ENCODE measurements at places on chromosomes 6 and 20.

- no peak for DNase-seq
These were observed 97.9 kb downstream of the SOD2 start for GRCh38 chr6:159595173-159595572.

GRCh38 chr6:5119090-5119951, 34.2 kb downstream of the PPP1R3G start:
- peak; percentile 58 for DNase-seq

DNA sequence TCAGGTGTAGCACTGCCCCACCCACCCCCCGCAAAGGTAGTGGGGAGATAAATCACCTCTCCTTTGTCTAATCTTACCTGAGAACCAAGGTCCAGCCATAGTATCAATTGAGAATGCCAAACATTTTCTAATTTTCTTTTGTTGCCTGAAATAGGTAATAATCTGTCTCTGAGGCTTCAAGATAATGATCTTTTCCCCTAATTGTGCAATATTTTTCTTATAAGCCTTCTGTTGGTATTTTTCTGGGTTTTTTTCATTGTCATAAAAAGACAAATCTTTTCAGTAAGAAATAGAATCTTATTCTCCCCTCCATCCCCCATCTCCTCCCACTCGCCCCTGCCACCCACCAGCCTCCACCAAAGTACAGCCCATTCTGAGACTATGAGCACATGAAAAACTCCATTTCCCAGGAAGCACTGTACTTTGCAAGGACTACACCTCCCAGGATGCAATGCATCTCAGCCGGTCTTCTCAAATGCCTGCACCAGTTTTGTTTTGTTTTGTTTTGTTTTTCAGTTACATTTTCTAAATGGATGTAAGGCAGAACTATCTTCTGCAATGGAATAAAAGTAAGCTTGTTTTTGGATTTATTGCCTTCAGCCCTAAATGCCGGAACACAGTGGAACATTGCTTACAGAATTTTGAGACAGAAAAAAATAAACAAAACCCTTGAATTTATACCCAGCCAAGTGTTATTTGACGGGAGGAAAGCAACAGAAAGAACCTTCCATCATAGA, 268.0 kb downstream of the TFAP2A start:
- DNase-seq: peak; percentile 44

DNA sequence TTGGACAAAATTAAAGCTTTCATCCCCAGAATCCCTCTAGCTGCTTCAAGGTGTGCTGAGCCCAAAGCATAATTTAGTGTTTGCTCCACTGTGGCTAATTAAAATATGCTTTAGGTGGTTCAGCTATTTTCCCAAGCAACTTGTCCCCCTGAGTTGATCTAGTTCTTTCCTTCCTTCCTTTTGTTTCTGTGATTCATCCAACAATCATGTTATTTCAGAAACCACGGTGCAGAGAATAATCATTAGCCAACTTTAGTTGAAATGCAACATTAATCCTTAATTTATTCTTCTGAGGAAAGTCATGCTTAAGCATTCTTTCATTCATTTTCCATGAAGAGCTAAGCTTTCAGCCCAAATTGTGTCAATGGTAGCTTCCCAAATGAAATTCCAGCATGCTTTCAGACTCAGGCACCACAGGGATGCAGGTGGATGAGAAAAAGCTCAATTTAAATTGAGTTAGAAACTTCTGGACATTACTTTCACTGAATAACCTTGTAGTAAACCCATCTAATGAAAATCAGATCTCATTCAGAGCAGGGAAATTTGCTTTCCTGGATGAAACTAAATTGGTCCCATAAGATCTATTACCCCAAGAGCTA, 209.0 kb upstream of the NT5E start:
- DNase-seq: no peak

- DNase-seq: no peak
These were observed 46.0 kb downstream of the PLCG1 start for GRCh38 chr20:41183391-41183790.

GRCh38 chr6:5670381-5670780, 336.3 kb downstream of the NRN1 start:
- DNase-seq: no peak

DNA sequence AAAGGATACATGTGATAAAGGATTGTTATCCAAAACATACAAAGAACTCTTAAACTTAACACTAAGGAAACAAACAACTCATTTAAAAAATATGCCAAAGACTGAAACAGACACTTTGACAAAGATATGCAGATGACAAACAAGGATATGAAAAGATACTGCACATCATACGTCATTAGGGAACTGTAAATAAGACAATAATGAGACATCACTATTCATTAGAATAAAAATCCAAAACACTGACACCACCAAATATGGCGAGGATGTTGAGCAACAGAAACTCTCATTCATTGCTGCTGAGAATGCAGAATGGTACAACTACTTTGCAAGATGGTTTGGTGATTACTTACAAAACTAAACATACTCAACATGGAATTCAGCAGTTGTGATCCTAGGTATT, 156.5 kb upstream of the FOXA2 start:
- no peak for DNase-seq

DNA sequence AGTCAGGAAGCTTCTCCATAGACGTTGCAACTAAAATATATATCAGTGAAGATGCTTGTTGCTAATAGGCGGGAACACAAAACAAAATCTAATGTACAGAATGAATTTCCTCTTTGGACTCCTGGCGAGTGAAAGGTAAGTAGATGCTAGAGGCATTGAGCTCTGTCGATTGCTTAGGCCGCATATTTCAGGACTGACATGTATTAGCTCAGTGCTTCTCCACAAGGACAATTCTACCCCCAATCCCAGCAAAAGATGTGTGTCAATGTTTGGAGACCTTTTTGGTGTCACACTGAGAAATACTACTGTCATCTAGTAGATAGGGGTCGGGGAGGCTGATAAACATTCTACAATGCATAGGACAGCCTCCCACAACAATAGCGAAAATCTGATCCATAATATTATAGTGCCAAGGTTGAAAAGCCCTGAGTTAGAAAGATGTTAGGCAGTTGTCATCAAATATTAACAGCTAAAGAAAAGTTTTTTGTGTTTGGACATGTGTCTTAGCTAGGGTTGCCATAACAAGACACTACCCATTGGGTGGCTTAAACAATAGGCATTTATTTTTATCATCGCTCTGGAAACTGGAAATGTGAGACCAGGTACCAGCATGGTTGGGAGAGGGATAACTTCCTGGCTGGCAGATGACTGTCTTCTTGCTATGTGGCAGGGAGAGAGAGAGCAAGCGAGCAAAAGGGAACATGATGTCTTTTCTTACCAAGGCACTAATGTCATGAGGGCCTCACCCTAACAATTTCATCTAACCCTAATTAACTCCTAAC, 48.0 kb upstream of the BCAS1 start:
- peak; percentile 80 for DNase-seq

DNA sequence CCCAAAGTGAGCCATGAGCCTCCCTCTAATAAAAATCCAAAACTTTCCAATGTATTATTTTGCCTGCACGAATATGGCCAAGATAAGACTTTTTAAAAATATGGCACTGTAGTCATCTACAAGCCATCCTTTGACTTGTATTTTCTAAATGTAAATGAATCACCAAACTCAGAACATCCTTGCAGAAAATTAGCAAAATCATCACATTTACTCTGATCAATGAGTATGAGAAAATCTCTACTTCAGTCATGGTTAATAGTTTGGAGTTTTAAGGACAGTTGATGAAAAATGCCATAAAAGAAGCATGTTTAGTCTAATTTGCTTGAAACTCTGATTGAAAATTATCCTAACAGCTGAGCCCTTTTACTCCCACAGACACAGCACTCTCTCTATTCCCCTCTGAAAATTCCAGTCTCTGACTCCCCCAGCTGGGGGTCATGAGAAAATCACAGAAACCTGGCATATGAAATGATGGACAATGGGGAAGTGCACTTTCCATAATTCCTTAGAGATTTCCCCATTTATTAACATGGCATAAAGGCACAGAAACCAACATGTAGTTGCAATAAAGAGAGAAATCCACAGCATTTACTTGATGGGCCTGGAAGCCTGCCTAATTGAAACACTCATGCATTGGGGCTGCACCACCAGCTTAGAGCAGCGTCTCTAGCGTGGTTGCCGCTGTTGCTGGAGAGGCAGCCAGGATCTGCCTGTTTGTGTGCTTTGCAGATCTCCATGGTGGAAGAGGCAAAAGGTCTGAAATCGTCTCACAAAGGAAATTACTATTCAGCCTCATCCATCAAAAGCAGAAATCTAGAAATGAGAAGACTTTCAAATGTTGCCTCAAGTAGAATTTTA, 214.0 kb downstream of the WDR27 start:
- no peak for DNase-seq

- no peak for DNase-seq
These were observed 1.9 kb downstream of the PPP1R3D start for GRCh38 chr20:59938221-59938620.

DNA sequence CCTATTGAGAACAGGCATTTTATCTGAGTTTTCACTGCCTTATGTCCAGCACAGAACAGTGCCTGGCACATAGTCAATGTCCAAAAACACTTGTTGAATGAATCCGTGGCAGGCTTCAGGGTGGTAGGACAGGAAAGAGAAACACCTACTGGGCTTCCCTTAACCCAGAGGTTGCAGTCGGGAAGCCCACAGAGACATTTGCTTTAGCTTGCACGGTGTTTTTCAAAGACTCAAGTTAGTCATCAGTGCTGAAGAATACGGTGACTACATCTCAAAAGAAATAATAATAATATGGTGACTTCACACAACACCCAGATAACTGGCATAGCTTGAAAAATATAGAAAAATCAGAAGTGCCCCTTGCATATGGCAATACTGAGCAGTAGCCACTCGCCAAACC, 160.4 kb downstream of the CD83 start:
- DNase-seq: no peak

- DNase-seq: no peak
These were observed 457.5 kb upstream of the ARID1B start for GRCh38 chr6:156319707-156320106.

GRCh38 chr6:118641042-118641441, 10.3 kb downstream of the CEP85L start:
- DNase-seq: no peak

DNA sequence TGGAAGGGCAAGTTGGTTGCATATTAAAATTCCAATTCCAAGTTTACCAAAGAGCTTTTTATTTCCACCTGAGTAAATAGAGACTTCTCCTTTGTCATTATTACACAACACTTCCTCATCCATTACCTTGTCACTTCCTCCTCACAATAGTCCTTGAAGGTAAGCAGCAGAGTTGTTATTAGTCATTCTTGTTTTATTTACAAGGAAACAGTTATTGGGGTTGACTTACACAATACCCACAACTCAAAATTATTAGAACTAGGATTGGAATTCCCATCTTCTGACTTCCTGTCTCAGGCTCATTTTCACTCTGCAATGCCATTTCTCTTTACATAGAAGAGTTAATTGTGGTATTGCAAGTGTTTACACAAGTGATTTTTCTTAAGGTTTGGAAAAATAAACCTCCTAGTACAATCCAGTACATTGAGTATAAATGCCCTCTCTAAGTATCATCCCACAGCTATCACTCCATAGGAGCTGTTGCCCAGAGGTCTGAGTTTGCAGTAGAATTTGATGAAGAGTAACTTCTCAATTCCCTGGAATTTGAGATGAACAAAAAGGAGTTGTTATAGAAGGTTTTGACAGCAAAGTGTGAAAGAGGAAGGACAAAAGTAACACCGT, 28.9 kb upstream of the MTRF1L start:
- no peak for DNase-seq

DNA sequence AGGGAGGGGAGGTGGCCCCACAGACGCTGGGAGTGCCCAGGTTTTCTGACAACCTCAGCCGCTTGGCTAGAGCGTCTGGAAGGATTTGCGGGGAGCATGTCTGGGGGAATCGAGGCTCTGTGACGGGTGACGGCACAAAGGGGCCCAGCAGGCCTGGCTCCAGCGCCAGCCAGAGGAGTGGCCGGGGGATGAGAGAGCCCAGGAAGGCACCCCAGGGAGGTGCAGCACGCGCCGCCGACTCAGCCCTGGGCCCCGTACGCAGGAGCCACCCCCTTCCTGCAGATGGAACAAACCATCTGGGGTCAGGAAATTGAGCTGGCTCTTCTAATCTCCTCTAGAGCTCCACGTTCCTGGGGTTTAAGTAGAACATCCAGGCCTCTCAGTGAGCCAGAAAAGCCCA, 5.9 kb upstream of the SLCO4A1 start:
- no peak for DNase-seq

GRCh38 chr6:28282926-28283325, 1.6 kb downstream of the PGBD1 start:
- no peak for DNase-seq

DNA sequence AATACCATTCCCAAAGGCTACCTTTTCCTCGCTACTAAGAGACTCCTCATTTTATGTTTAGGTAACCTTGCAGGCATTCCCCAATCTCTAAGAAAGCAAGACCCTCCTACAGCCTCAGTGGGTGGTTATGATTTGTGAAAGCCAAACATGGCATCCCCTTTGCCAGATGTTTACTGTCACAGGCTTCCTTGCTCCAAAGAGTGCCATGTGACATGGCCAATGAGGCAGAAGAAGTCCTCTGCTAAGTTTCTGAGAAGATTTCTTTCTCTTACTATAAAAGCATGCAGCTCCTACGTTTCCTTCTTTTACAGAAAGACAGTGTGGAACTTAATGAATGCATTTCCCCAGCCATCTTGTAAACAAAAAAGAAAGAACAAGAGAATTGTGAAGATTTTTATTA, 688.2 kb downstream of the TBC1D32 start:
- no peak for DNase-seq

- no peak for DNase-seq
These were observed 587 bp downstream of the IP6K3 start for GRCh38 chr6:33746036-33746600.

- DNase-seq: no peak
These were observed 43.1 kb downstream of the DEK start for GRCh38 chr6:18221288-18221615.

- no peak for DNase-seq
These were observed 201.4 kb downstream of the IBTK start for GRCh38 chr6:82045965-82046756.

DNA sequence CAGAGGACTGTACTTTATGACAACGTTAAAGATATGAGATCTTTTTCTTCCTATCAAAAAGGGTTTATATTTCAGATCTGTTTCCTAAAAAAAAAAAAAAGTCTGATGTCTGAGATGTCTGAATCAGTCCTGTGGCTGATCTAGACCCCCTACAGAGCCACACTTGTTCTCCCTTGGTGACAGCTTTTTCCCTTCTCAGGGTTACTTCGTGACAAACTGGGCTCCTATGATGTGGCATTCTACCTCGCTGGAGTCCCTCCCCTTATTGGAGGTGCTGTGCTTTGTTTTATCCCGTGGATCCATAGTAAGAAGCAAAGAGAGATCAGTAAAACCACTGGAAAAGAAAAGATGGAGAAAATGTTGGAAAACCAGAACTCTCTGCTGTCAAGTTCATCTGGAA, 134.5 kb downstream of the SLC16A10 start:
- DNase-seq: no peak

GRCh38 chr6:93394471-93394870, 24.9 kb downstream of the EPHA7 start:
- no peak for DNase-seq

- no peak for DNase-seq
These were observed 41.3 kb upstream of the ZMYND8 start for GRCh38 chr20:47397652-47398301.

DNA sequence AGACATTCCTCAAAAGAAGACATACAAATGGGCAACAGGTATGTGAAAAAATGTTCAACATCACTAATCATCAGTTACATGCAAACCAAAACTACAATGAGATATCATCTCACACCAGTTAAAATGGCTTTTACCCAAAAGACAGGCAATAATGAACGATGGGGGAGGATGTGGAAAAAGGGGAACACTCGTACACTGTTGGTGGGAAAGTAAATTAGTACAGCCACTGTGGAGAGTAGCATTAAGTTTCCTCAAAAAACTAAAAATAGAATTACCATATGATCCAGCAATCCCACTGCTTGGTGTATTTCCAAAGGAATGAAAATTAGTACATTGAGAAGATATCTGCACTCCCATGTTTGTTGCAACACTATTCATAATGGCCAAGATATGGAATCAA, 8.6 kb upstream of the TMEM170B start:
- no peak for DNase-seq
